IPS-NIHi11 (cell line): ENCODE measurements at places on chromosomes 7 and 10.

GRCh38 chr10:71528371-71529206 lies 131.9 kb downstream of the CDH23 start:
- peak; percentile 49 for DNase-seq

GRCh38 chr10:15200626-15201025 lies 32.1 kb upstream of the NMT2 start:
- DNase-seq: peak; percentile 29

DNA sequence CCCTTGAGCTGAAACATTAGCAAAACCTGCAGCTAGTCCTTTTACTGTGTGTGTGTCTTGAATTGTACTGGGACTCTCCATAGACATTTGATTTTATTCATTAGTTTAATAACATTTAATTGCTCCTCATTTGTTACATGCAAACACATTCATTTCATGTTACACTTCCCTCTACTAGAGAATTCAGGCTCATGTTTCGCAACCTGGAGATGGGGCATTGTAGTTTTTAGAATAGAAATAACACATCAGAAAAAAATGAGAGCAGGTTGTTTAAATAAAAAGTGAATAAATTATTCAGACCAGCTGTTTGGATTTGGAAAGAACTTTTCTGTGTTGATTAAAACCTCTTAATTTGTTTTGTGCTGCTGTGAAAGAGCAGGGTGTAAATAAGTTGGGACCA lies 243.9 kb downstream of the ETV1 start:
- DNase-seq: no peak

DNA sequence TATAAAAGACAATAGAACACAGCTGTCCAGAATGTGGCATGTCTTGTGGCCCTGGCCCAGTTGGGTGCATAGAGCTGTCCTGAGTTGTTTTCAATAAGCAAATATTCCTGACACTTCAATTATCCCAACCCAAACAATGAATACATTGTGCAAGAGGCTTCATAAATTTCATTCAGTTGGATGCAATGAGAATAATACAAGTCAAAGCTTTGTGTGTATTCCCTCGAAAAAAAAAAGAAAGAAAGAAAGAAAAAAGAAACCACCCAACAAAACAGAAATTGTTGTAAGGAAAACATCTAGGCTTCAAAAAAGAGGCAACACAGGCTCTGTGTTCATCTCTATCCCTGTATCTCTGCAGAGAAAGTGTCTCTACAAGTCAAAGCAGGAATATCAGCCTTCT lies 138.7 kb upstream of the ADO start:
- no peak for DNase-seq

DNA sequence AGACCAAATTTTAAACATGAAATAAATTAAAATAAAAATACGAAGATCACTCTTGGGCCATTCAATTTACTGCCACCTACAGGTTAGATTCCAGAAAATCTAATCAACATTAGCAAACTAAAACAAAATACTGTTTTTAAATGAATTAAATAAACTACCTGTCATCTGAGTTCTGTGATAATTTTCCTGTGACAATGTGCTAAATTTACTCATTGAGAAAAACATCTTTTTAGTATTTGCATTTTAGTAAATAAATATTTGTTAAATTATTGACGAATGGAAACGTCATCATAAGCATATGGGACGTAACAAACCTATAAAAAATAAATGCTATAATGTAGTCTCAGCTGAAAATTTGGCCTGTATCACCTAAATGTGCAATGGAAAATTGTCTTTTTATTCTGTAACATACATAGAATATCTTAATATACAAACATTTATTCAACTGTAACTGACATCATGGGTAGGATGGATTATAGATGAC lies 72.1 kb downstream of the ITGB8 start:
- DNase-seq: no peak
